B cell (primary cell): ENCODE measurements at places on chromosomes 11 and 22. TPM values are rescaled to one million over a fixed set of nuclear protein-coding genes. Genes with fewer than 3 reads are reported as not detected.

- H3K27ac ChIP-seq: no peak overlapping the region
- H3K4me1 ChIP-seq: no peaks in the 10 kb centered on the region
- no peaks in the 10 kb centered on the region for H3K27me3 ChIP-seq
- no peak overlapping the region for H3K4me3 ChIP-seq
- no peak for DNase-seq
- no peaks in the 10 kb centered on the region for H3K36me3 ChIP-seq
Measured at GRCh38 chr11:68448604-68449011, 11.9 kb upstream of the PPP6R3 start.

DNA sequence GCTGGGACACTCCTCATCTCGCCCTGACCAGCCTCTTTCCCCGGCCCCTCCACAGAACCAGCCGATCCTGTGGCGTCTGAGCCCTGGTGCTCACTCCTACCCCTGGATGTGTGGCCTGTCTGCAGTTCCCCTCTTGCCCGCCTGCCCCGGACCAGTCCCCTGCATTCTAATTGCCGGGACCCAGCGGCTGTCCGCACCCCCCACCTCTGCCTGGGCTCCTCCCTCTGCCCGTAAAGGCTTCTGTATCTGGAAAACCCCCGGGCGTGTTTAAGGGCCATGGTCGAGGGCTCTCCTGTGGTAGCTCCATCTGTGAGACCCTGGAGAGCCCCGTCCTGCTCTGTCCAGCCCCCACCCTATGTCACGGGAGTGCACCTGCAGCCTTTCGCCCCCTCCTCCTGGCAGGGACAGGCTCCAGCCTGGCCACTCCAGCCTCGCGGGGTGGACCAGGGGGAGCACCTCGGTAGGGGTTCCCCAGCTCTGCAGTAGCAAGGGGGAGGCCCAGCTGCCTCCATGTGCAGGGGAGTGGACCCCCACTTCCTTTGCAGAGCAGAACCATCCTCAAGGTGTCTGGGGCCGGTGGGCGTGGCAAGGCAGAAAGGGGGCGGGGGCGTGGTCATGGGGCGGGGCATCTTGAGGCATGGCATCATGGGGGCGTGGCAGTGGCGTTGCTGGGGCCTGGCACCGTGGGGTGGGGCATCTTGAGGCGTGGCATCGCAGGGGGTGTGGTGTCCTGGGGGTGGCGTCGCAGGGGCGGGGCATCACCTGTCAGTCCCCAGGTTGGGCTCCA is 430.4 kb downstream of the TBC1D22A start:
- H3K4me3 ChIP-seq: no peak overlapping the region
- no peaks in the 10 kb centered on the region for H3K4me1 ChIP-seq
- no peak overlapping the region for H3K27ac ChIP-seq

GRCh38 chr22:35596821-35597220 is 20.3 kb downstream of the MB start:
- no peaks in the 10 kb centered on the region for H3K27me3 ChIP-seq
- no peak for DNase-seq
- H3K4me3 ChIP-seq: no peak overlapping the region
- H3K27ac ChIP-seq: no peak overlapping the region

Gene PHLDA2
- total RNA-seq: 0.41 TPM in 1 of 2 replicates, not detected in the other

Gene KDM4E
- not detected in 2 replicates for total RNA-seq
